ENCODE measurements at places on chromosomes 7 and 10.

- no peak for DNase-seq
These were observed 354.1 kb upstream of the SEMA3A start for GRCh38 chr7:84548366-84549365.

DNA sequence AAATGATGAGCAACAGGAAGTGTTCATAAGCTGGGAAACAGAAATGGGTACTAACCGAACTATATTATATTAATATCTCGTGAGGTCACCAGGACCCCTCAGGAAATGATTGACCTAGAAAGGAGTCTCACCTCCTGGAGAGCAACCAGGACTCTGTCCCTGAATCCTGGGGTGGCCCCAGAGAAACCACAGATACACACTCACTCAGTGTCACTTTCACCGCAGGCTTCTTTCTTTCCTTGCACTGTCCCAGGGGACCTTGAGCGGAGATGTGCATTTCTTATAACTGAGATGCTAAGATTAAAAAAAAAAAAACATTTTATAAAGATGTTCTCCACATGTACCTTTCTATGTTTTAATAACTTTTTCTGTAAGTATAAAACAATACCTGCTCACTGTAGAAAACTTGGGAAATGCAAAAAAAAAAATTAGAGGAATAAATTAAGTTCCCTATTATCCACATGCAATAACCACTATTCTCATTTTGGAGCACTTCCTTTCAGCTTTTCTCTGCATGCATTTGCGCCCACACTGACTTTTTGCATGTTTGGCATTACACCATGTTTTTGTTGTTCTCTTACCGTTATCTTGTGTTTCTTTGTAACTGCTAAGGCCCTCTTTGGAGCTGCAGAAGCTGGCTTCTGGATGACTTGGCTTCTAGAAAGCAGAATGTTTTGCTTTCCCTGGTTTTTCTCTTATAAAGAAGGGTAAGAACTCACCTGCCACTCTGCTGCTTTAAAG, 15.0 kb downstream of the NOD1 start:
- DNase-seq: no peak

DNA sequence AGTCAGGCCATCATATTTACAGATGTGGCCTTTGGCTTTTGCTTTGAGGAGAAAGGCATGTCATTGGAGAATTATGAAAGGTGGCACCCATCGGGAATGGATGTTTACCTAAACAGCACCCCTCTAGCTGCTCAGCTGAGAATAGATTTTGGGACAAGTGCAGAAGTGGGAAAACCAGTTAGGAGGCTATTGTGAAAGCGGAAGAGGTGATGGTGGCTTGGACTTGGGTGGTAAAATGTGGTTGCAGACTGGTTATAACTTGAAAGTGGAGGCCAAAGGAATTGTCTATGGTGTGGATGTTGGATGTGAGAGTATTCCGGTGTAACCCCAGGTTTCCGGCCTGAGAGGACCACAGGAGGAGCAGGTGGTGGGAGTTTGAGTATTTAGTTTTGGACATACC, 5.2 kb upstream of the SLC12A9 start:
- no peak for DNase-seq

DNA sequence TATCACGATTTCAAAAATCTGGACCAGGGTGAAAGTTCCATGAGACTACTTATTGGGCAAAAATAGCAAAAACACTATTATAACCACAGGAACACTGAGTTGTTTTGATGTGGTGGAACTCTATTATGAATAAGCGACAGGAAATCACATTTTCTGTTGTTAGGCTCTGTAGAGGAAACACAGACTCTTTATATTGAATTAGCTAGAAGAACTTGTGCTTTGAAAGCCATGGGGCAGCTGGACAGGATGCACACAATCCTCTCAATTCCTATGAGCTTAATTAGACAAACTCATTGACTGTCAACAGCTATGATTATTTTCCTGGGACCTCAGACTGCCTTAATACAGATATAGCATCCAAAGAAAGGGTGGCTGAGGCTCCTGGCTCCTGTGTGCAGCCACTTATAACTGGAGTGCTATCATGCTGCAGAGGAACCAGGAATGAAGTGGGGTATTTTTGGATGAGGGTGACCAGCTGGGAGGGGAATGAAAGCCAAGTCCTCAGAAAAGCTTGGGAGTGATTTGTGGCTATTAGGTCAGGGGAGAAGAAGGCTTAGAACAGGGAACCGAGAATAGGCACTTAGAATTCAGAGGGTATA, 657.3 kb downstream of the TYW1 start:
- no peak for DNase-seq

DNA sequence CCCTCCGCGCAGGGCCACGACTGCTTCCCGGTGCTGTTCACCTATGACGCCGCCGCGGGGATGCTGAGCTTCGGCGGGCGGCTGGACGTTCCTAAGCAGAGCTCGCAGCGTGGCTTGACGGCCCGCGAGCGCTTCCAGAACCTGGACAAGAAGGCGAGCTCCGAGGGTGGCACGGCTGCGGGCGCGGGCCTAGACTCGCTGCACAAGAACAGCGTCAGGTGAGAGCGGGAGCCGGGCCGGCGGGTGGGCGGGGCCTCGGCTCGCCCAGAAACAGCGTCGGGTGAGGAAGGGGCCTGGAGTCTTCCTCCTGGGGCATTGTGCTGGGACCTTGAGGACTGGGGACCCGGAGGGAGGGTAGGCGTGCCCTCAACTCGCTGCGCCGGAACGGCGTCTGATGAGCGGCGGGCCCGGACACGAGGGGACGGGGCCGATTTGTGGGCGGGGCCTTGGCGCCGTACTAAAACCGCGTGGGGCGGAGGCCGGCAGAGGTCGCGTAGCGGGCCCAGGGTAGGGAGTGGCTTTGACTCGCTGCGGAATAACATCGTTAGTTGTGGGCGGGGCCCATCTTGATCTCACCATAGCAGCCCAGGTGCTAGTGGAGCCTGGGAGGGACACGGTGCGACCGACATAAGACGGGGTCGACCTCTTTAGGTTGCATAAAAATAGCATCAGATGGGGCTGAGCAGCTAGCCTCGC, 15.6 kb downstream of the PDAP1 start:
- peak; percentile 86 for DNase-seq

DNA sequence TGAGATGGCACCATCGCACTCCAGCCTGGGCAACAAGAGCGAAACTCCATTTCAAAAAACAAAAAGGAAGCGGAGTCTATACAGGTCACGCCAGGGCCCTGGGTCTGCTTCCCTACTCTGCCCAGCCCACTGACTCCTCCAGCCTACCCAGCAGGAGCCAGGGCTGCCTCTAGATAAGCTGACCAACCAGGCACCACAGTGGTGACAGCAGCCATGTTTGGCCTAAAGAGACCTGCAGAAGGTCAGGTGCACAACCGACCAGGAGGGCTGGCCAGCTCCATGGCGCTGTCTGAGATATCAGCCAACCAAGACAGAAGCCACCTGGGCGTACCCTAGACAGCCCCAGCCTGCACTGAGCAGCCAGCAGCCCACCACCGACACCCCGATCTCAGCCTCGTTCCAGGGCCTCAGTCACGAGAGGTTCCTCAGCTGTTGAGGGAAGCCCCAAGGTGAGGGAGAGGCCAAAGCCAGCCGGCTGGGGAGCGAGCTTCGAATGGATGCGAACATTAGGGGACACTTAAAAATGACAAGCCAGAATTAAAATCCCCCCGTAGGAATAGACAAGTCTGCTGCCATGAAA, 24.4 kb upstream of the PWWP2B start:
- no peak for DNase-seq

DNA sequence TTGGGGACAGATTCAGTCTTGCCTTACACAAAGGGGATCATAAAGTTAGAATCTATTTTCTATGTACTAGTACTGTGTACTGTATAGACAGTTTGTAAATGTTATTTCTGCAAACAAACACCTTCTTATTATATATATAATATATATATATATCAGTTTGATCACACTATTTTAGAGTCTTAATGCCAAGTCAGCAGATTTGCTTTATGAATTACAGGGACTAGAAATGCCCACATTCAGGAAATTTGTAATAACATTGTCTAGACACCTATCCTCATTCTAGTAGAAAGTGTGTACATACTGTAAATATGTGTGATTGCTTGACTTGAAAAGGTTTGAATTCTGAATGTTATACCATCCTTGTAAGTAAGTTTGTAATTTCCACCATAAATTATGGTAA, 111.2 kb downstream of the NSUN6 start:
- DNase-seq: no peak

GRCh38 chr7:116153050-116153449, 57.3 kb upstream of the TES start:
- no peak for DNase-seq

DNA sequence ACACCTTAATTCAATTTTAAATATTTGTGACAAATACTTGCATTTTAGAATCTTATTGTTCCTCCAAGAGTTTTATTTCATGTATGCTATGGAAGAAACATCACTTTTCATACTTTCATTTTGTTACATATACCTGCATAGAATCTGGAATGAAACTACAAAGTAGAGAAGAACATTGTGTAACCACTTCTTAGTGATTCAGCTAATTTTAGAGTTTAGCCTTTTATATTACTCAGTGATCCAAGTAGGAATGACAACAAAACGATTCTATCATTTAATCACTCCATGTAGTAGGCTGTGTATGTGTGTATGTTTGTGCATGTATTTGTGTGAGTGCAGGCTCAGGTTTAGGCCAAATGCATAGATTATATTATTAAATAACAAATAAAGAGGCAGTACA, 14.4 kb upstream of the SEMA3A start:
- no peak for DNase-seq

DNA sequence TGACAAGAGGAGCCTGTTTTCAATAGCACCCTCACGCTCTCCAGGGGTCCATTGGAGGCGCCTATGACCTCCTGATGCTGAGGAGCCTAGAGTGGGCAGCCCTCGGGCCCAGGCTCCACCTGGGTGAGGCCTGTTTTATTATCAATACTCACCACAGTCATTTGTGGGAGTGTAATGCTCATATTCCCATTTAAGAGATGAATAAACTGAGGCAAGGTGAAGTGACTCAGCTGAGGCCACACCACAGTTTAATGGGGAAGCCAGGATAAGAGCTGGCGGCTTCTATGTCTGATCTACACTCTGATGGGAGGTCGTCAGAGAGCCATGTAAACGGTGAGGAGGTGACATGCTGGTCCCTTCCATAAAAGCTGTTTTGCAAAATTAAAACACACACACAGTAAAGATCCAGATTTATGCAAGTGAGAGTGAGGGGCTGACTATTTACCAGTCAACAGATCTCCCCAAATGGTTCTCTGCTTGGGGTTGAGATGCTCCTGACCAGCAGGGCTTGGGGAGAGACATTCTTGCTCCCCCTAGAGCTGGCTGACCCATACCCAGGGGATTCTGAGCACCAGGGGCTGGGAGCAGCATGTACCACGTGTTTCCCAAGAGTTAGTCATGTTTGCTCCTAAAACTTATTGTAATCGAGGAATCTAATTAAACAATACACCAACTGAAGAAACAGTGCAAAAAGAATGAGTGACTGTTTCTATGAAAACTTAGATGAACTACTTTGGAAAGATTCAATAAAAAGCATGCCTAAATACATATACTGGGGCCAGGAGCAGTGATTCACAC, 81.0 kb upstream of the INSIG1 start:
- no peak for DNase-seq

DNA sequence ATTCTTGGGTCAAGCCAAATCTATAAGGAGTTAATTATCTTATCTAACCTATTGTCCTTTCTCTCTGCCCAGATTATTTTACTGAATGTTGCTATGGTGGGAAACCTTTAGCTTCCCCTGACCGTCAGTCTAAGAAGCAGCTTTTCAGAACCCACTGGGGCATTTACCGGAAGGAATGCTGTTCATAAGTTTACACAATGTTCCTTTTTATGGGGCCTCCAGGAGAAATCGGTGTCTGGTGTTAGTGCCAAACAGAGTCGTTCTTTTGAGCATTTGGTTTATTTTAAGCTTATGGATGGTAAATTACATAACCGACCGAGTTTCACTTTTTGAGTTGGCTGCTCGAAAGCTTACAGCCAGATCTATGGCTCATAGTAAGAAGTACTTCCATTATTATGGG, 111.9 kb downstream of the CACNB2 start:
- DNase-seq: no peak

DNA sequence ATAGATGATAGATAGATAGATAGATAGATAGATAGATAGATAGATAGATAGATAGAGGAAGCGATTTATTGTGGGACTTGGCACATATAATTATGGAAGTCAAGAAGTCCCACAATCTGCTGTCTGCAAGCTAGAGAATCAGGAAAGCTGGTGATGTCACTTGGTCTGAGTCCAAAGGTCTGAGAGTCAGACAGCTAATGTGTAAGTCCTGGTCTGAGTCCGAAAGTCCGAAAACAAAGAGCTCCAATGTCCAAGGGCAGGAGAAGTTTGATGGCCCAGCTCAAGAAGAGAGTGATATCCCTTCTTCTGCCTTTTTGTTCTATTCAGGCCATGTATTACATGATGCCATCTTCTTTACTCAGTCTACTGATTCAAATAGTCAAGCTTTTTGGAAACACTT, 53.8 kb upstream of the TCF7L2 start:
- DNase-seq: no peak

DNA sequence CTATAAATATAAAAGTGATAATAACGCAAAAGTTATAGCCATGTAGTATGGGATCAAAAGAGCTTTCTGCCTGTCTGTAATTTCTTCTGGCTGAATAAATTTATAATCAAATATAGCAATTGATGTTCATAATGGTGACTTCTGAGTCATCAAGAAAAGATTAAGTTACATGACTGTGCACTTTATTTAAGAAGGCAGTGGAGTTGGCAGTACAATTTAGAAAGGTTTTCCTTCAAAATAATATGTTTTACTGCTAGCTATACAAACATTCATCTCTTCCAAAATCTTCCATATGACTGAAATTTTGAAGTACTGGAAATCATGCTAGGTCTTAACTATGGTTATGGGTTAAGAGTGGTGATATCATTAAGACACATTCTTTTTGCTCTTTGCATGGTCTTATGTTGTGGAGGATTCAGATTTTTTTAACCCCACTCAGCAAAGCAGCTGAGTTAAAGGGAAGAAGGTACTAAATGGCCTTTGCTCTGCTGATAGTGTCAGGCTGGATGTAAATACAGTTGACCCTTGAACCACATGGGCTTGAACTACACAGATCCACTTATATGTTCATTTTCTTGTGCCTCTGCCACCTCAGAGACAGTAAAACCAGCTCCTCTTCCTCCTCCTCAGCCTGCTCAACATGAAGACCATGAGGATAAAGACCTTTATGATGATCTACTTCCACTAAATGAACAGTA, 323.6 kb downstream of the BBS9 start:
- DNase-seq: no peak
